Right lung (tissue), 10 donors: ENCODE measurements at places on chromosomes 5 and 9.

DNA sequence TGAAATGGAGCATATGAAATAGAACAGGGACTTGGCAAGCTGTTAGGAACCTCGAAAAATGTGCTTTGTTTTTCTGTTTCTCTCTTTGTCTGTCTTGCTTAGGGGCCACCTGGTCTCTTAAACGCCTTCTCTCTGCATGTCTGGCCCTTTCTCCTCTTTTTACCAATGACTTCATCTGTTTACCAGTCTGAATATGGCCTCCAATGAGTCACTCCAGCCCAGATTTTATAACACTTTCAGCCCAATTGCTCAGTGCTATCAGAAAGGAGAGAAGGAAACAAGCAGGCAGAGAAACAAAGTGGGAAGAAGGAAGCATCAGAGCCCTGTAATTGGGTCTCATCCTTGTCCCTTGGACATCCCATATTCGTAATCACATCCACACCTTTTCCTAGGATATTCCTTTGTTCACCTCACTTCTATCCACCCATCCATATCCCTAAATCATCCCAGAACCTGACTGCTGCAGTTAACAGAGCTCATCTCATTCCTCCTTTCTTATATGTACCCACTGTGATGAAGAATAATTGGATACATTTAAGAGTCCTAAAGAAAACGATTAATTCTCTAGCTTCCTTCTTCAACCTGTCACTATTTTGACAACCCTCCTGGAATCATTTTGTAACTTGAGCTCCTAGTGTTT is 151.8 kb upstream of the GPR151 start:
- DNase-seq = no peak

- DNase-seq = no peak
Observed at GRCh38 chr9:133661846-133662540, 25.8 kb downstream of the DBH start.

GRCh38 chr9:110951805-110952539 is 86.3 kb downstream of the LPAR1 start:
- no peak for DNase-seq

- DNase-seq = no peak
Observed at GRCh38 chr9:6641961-6642360, 3.6 kb downstream of the GLDC start.

GRCh38 chr5:167509076-167509475 is 782.4 kb upstream of the WWC1 start:
- DNase-seq = no peak

GRCh38 chr5:54761213-54761701 is 224.1 kb downstream of the ESM1 start:
- DNase-seq = no peak

DNA sequence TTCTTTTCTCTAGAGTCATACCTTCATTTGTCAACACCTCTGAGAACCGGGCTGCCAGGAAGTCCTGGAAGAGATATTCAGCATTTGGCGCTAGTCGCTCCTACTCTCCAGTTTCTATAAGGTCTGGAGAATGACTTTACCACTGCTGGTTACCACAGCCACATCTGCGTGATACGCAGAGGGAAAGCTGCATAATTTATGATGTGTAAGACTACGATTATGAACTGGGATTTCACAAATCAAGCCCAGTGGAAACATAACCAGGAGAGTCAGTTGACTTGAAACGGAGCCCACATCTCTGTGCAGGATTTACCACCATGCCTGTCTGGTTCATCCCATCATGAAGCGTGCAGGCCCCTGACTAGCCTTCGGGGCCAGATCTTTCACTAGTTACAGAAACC is 72.6 kb downstream of the FGF1 start:
- no peak for DNase-seq

DNA sequence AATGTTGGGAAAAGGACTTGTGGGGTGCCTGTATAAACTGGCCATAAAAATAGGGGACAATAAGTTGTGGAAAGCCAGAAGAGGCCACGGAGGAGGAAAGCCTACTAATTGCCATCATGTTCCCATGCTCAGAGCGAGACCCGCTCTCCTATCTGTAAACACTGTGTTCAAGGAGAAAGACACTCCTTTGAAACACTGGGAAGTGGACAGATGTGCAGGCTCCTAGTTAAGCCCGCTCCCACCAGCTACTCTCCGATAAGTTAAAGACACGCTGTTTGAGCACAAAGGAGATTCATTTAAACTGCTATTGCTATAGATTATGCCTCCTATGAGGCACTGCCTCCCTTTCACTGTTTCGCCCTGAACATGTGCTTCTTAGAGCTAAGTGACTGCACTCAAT is 9.3 kb downstream of the CRAT start:
- no peak for DNase-seq

GRCh38 chr5:109601736-109602135 is 88.0 kb upstream of the MAN2A1 start:
- DNase-seq = no peak

GRCh38 chr9:136825295-136826187 is 16.7 kb upstream of the AJM1 start:
- DNase-seq = no peak

DNA sequence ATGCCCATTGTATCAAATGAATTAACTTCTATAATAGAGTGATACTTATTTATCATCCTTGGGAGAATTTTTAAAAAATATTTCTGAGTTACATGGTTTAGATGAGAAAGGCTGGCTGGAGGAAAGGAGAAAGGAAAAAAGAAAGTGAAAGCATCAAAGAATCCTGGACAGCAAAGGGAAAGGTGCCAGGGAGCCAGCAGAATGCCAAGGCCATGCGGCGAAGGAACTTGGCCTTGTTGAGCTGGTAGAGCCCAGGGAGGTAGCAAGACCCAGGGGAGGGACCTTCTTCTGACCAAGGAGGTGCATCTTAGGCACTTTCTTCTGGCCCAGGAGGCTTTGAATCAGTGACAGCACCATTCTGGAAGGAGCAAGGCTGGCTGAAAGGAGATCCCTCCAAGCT is 240.5 kb downstream of the ENC1 start:
- DNase-seq = no peak

DNA sequence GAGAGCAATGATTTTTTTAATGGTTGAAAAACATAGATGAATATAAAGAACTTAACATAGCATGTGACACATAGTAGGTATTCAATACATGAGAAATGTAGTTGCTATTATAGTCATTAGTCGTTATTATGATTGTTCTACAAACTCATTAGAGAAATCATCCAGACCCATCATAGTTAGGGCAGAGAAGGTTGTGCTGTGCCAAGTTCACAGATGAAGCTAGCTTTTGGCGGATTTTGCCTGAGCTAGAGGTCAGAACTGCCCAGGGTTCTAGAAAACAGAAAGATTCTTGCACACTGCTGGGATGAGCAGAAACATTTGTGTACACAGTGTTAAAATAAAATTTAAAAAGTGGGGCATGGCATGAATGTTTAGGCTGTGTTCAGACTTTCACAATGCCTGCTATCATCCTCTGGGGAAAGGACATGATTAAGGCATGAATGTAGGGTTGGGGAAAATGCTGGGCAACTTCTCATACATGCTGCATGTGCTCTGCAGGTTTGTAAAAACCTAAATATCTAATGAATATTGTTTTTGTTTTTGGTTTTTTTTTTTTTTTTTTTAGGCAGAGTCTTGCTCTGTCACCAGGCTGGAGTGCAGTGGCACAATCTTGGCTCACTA is 33.3 kb upstream of the RAD23B start:
- no peak for DNase-seq

GRCh38 chr9:92004045-92004392 is 54.0 kb upstream of the ROR2 start:
- DNase-seq = no peak

DNA sequence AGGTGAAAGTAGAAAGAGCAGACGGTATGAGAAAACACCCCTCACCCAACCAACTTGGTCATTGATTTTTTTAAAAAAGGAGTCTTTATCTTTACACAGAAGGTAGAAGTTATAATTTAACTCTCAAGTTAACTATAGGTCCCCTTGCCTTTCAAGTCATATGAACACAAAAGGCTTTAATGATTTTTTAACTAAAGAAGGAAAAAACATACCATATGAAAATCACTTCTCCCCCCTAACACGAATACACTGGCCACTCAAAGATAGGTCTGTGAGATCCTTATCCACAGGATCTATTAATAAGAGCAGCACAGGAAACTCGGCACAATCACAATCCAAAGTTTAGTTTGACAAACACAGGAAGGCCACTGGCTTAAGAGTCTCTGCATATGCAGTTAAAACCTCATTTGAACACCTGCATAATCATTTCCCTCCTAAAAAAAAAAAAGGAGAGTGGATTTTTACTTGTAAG is 138.0 kb downstream of the ENC1 start:
- no peak for DNase-seq

DNA sequence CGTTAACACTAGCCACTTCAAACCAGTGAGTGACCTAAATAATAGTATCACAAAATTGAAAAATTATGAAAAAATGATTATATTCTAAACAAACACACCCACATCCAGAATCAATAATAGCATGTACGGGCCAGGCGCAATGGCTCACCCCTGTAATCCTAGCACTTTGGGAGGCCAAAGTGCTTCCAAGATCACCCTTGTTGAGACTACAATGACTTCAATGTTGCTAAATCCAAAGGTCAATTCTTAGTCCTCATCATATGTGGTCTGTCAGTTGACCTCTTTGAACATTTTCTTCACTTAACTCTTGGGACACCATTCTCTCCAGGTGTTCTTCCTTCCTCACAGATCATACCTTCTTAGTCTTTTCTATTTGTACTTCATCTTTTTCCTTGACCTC is 11.3 kb downstream of the RIOK2 start:
- no peak for DNase-seq

DNA sequence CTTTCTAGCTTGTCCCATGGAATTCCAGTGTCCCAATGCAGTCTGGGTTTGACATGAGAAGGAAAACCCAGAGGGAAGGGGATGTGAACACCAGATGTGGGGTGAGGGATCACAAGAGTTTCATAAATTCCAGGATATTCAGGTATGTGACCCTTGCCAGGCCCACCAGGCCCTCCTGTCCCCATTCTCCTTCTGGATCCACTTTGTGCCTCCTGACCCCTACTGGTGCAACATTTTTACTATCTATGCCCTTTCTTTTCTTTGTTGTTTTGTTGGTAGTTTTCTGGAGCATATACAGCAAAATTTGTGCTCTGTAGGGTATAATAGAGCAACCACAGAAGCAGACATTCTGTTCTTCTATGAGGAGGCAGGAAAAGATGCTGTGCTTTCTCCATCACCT is 597.0 kb upstream of the GRAMD2B start:
- no peak for DNase-seq

GRCh38 chr9:112858625-112859147 is 32.0 kb downstream of the SLC46A2 start:
- DNase-seq = no peak

GRCh38 chr5:91794856-91795548 is 411.9 kb upstream of the ARRDC3 start:
- DNase-seq = no peak
